Activated gamma-delta T cell treated with Interleukin-2 at 50 U/mL for 16 hours (primary cell): ENCODE measurements at places on chromosomes 3 and 15.

GRCh38 chr3:43035801-43036365 lies 56.8 kb downstream of the GASK1A start:
- DNase-seq: no peak

DNA sequence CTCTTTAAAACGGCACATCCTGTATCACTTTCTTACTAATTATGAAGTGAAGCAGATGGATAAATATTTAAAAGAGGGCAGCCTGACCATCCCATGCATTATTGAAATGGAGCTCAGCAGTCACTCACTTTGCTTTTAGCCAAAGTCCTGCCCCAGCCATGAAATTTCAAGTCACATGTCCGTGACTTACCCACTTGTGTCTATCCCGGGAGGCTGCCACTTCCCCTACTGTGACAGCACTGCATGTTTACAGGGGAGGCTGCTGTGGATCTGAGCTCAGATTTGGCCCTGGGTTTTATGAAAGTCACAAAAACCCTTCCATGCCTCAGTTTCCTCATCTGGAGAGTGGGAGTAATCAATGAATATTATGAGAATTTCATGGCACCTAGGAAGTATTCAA lies 17.9 kb upstream of the LRRK1 start:
- no peak for DNase-seq

DNA sequence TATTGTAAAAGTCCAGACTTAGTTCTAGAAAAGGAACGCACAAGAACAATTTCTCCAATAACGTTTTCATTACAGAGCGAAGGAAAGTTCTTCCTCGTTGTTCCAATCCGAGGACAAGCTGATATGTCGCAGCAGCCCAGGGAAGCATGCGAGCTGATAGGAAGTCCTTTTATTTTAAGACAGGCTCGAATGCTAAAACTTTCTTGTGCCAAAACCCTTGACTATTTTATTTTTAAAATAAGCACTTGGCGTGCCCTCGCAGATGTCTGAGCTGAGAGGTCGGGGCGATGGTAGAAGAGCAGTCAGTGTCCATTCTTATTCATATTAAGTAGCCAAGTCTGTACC lies 433 bp upstream of the MITF start:
- DNase-seq: no peak

DNA sequence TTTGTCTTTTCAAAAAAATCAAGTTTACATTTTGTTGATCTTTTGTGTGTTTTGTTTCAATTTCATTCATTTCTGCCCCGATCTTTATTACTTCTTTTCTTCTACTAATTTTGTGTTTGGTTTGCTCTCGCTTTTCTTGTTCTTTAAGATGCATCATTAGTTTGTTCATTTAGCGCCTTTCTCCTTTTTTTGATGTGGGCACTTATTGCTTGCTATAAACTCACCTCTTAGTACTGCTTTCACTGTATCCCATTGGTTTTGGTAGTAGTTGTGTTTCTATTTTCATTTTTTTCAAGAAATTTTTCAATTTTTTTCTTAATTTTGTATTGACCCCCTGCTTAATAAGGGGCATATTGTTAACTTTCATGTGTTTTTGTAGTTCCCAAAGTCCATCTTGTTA lies 34.4 kb downstream of the PRKCI start:
- DNase-seq: no peak

- no peak for DNase-seq
Measured at GRCh38 chr3:113275929-113276750, 64.8 kb downstream of the BOC start.

DNA sequence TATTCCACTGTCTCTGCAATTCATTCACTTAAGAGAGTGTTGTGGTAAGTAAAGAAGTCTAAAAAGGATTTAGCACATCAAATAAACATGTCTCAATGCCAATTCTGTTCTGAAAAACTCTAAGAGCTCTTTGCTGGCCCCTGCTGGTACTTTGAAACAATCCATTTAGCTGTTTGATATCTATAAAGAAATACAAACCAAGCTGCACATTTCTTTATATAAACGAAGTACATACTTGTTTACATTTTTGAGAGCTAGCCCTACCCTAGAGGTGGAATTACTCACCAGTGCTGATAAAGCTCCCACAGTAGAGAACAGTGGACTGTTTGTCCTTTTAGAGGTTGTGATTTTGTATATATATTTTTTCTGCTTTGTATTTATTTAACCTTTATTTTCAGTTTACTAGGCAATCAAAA lies 75.5 kb downstream of the NEDD4 start:
- DNase-seq: no peak

- DNase-seq: no peak
Measured at GRCh38 chr15:64884679-64885078, 27.0 kb upstream of the ANKDD1A start.

DNA sequence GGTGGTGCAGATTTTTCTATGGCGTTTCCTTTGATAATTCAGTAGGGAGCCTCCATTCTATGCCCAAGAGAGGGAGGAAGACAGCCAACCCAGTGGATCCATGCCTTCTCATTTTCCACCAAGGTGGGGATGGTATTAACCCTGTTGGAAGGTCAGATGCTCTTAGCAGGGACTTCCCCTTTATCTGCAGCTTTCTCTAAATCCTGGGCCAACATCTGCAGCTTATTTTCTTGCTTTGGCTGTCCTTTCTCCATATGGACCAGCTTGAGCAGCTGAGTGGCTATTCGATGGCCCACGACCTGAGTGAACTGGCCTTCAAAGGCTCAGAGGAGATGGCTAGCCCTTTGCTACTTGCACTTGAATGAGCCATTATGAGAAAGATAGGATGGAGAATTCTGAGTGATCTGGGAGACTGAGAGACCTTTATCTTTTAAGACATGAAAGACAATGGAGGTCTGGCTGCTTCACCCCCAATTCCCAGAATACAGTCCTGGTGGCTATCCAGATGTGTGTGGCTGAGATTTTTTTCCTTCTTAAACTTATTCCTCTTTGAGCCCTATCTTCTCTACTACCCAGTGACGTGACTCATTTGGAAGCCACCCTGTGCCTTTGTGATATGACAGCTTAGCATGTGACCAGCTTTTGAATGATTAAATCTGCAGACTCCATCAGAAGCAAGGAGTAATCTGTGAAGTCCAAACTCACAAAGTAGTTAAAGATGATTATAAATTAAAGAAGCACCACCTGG lies 39.6 kb upstream of the TRAK1 start:
- no peak for DNase-seq

DNA sequence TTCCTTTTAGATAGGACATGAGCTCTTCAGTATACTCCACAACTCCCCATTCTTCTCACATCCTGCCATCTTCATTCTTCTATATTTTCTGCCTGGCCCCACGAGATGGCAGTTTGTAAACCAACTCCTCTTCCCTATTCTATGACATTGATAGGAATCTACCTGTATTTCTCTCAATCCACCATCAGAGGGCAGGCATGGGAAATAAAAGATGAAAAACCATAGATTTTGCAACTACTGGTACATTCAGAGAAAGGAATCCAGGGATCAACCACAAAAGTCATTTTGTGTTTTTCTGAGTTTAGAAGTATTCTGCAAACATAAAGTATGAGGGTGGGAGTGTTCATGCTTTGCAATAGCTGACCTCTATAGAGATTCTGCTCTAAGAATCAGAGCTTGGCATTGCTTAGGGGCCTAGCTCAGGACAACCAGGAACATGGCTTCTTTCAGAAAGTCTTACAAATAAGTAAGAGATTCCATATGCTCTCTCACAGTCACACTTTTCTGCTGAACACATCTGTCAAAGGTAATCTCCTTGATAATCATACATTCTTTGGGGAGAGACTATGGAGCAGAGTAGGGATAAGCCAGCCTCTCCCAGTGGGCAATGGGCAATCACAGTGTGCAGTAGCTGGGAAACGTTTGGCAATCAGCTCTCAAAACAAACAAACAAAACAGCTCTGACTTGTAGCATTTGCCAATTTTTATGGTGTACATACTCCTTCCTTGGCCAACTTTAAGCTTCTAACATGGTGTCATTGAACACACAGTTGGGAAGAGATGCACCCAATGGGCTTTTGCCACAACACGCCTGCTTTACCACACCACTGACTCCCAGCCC lies 43.1 kb upstream of the SLC25A36 start:
- no peak for DNase-seq

DNA sequence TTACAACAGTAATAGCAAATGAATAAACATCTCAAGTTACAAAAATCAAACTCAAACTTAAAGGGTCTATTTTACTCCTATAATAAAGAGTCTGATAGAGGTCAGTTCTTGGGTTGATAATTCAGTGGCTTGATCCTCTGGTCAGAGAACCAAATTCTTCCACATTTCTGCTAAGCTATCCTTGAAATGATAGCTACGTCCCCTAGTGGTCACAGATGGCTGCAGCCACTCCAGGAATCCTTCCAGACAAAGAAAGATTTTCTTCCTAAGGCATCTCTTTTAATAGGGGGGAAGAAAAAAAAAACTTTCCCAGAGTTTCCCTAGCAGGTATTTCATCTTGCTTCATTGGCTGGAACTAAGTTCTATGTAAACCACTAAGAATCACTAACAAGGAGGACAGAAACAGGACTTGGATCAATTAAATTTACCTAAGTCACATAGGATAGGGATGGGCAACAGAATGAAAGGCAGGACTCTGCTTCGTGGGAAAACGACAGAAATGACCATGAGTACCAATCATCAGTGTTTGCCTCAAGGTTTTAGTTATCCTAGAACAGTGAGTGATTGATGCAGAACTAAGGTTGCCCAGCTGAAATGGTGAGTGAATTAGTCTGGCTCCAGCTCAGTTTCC lies 160.7 kb downstream of the STAC start:
- no peak for DNase-seq
